Glomerular endothelial cell (primary cell): ENCODE measurements at places on chromosomes 16 and 17. TPM values are rescaled to one million over a fixed set of nuclear protein-coding genes. Genes with fewer than 3 reads are reported as not detected.

Gene EFCAB5
- total RNA-seq, result 0.53 TPM in 2 replicates

Gene ENPP7
- not detected in 2 replicates for total RNA-seq

Gene SRL
- 0.06 and 0.10 TPM in 2 replicates for total RNA-seq

Gene SLC13A2
- total RNA-seq, result not detected in 2 replicates

Gene KRT16
- total RNA-seq, result not detected in 2 replicates

Gene KRT13
- not detected in 2 replicates for total RNA-seq

Gene TVP23B
- total RNA-seq, result 26.0 and 27.7 TPM in 2 replicates

Gene ARL5C
- total RNA-seq, result not detected in 2 replicates

Gene CCR7
- total RNA-seq, result 0.05 TPM in 1 of 2 replicates, not detected in the other

Gene KRTAP4-2
- not detected in 2 replicates for total RNA-seq

Gene BTBD17
- total RNA-seq, result not detected in 2 replicates

Gene RPL13
- total RNA-seq, result 4,854 and 6,899 TPM in 2 replicates

Gene RUSF1
- 38.2 and 62.0 TPM in 2 replicates for total RNA-seq

Gene RCVRN
- total RNA-seq, result not detected in 2 replicates

Gene SULT1A1
- 1.6 and 2.5 TPM in 2 replicates for total RNA-seq

Gene TPPP3
- total RNA-seq, result 3.2 TPM in 1 of 2 replicates, not detected in the other

Gene ITGA2B
- 0.23 and 0.24 TPM in 2 replicates for total RNA-seq

Gene CHST5
- 0.12 TPM in 1 of 2 replicates, not detected in the other for total RNA-seq

Gene DHRS11
- total RNA-seq, result 4.3 and 11.0 TPM in 2 replicates

Gene ITGB4
- total RNA-seq, result 0.76 and 4.8 TPM in 2 replicates

Gene PIEZO1
- total RNA-seq, result 289 and 466 TPM in 2 replicates

Gene RFFL
- total RNA-seq, result 11.5 and 16.0 TPM in 2 replicates

Gene KRT25
- total RNA-seq, result not detected in 2 replicates

Gene SGSH
- 43.2 and 79.5 TPM in 2 replicates for total RNA-seq

Gene SLC16A11
- 0.12 and 0.44 TPM in 2 replicates for total RNA-seq

Gene ABCA9
- 0.15 and 1.8 TPM in 2 replicates for total RNA-seq

Gene NTN1
- total RNA-seq, result 0.82 TPM in 2 replicates

Gene RDM1
- 0.47 TPM in 1 of 2 replicates, not detected in the other for total RNA-seq

Gene SLC38A8
- not detected in 2 replicates for total RNA-seq

Gene DRC3
- 0.34 and 0.47 TPM in 2 replicates for total RNA-seq

Gene GRAPL
- 5.7 and 58.6 TPM in 2 replicates for total RNA-seq

Gene GAS7
- 1.1 and 1.2 TPM in 2 replicates for total RNA-seq

Gene PPP1R27
- not detected in 2 replicates for total RNA-seq

Gene SLC16A5
- total RNA-seq, result 5.7 and 7.1 TPM in 2 replicates

Gene GGA3
- total RNA-seq, result 27.0 and 32.5 TPM in 2 replicates

Gene TMEM238L
- total RNA-seq, result not detected in 2 replicates

Gene TLE7
- not detected in 2 replicates for total RNA-seq

Gene KAT7
- 23.7 and 34.4 TPM in 2 replicates for total RNA-seq

Gene RNF112
- 0.12 TPM in 1 of 2 replicates, not detected in the other for total RNA-seq

Gene ODAD4
- 0.15 and 0.58 TPM in 2 replicates for total RNA-seq
